ENCODE measurements at places on chromosomes 3 and 15. TPM values are rescaled to one million over a fixed set of nuclear protein-coding genes. Genes with fewer than 3 reads are reported as not detected.

The CLEC3B gene
- total RNA-seq: not detected

The TMEM207 gene
- not detected for total RNA-seq

DNA sequence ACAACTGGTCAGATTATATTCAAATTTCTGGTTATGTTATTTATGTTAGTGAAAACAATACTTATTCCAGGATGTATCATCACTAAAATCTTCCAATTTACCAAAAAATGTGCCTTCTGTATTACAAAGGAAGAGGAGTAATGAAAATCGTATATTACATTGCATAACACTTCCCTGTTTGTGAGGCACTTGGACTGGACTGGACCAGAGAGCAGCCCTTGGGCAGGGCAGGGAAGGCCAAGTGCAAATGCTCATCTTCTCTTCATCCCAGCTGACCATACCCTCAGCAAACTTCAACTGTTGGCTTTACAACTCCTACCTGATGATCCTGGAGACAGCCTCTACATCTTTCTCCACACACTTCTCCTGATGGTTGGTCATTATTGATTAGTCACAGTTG is 285.7 kb upstream of the MME start:
- DNase-seq: no peak

- DNase-seq: peak; percentile 18
These were observed 30.7 kb upstream of the ST3GAL6 start for GRCh38 chr3:98732286-98733052.

GRCh38 chr15:71278989-71279756 is 163.9 kb downstream of the THSD4 start:
- DNase-seq: no peak

The LTF gene
- total RNA-seq: not detected

DNA sequence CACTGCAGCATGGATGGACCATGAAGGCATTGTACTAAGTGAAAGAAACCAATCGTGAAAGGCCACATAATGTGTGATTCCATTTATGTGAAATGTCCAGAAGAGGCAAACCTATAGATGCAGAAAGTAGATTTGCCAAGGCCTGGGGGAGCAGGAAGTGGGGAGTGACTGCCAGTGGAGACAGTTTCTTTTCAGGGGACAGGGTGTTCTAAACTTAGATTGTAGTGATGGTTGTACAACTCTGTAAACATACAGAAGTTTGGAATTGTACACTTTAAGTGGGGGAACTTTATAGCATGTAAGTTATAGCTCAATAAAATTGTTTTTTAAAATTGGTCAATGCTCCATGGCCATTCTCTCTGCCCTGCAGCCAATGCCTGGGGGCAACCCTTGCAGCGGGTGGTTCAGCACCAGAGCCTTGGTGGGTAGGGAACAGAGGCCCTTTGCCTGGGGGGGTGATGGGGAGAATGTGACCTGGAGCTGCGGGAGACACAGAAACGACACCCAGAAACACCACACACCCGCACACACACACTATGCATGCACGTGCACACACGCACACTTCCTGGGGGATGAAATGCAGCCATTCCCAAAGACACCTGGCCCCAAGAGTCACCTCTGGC is 43.1 kb downstream of the DNAJB8 start:
- no peak for DNase-seq

DNA sequence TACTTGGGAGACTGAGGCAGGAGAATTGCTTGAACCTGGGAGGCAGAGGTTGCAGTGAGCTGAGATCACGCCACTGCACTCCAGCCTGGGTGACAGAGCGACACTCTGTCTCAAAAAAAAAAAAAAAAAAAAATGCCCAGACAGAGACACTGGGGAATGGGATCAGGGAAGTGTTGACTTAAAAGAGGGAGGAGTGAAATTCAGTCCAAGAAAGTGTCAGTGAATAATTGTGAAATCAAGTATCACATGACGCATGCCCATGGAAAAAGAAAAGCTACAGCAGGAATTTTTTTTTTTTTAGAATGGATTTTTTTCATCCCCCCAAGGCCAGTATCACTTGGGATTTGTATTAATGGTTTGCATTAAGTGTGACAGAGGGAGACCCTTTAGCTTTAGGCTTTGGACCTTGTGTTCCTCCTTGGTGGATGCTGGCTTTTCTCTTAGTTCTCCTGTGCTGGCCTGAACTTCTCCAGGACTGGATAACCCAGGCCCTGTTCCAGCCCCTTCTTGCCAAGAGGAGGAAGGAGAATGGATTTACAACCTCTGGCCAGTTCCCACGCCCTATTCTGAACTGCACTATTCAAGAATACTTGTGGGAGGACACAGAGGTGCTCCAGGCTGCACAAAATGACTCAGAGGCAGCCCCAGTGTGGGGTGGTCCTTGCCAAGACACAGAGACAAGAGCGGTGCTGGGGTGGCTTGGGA is 36.7 kb upstream of the ZNF774 start:
- DNase-seq: no peak

DNA sequence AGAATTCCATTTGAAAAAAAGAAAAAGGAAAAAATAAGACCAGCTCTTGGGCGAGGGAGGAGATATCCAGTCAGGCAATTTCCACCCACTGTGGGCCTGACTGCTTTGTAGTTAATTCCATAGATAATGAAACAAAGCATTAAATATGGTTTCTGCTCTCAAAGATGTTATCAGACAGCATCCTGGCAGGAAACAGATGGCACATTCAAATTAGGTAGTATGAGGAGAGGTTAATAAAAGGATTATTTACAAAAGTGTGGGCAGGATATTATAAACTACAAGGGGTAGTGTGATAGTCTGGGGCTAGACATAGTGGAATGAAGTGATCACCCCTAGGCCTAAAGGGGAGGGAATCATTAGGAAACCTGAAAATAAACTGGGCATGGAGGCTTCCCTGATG is 193.2 kb downstream of the CLSTN2 start:
- no peak for DNase-seq

The SLC35G2 gene
- 3.7 TPM for total RNA-seq

GRCh38 chr3:5185093-5185673 is 2.3 kb upstream of the EDEM1 start:
- no peak for DNase-seq

GRCh38 chr3:103976931-103977339 is 1389.8 kb upstream of the ALCAM start:
- DNase-seq: no peak

The OSTN gene
- total RNA-seq: not detected

The TNFAIP8L3 gene
- 0.14 TPM for total RNA-seq

The CD86 gene
- 2.5 TPM for total RNA-seq

The IL17RE gene
- 0.94 TPM for total RNA-seq

- no peak for DNase-seq
These were observed 147.4 kb upstream of the UMPS start for GRCh38 chr3:124582621-124583395.

- no peak for DNase-seq
These were observed 900.1 kb downstream of the ROBO1 start for GRCh38 chr3:78867409-78868372.

DNA sequence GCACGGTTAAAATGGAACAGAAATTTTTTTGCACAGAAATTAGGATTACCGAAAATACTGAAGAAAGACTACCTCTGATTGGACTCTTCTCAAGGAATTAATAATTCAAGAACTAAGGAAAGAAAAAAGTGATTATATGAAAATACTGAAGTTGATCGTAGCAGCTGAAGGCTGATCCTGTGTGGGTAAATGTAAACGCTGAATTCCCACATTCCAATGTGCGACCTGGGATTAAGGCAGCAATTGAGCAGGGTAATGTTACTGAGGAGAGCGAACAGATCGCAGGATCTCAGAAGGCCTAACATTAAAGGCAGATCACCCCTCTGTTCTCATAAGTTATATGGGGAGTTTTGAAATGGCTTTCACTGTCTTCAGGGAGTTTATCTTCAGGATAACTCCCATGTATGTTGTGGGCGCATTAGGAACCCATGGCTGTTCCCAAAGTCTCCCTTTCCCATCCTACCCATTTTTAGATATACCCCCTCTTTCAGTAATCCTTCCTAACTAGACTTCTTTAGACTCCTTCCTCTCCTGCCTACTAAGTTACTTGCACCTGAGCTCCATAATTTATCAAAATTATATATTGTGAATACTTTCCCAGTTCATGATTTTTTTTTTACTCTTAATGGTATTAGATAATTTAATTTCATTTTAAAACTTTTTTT is 1.0 kb upstream of the UBL7 start:
- DNase-seq: no peak

The SMCO1 gene
- not detected for total RNA-seq

The TP63 gene
- 2.3 TPM for total RNA-seq

DNA sequence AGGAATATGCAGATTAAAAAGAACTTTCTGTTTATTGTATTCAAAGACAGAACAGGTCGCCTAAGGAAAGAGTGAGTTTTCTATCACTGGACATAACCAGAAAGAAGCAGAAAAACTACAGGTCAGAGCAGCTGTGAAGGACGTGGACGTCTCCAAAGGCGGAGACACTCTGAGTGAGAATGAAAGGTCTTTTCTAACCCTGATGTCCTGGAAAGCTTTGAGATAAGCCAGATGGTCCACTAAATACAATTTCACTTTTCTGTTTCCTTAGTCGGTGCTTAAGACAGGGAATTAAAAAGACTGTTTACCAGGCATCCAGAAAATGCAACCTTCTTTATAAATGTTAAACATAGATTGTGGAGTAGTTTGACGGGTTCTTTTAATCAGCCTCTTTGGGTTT is 360.4 kb downstream of the FGF12 start:
- no peak for DNase-seq

GRCh38 chr15:94263341-94264273 is 32.2 kb downstream of the MCTP2 start:
- DNase-seq: no peak

The KNL1 gene
- 32.5 TPM for total RNA-seq

DNA sequence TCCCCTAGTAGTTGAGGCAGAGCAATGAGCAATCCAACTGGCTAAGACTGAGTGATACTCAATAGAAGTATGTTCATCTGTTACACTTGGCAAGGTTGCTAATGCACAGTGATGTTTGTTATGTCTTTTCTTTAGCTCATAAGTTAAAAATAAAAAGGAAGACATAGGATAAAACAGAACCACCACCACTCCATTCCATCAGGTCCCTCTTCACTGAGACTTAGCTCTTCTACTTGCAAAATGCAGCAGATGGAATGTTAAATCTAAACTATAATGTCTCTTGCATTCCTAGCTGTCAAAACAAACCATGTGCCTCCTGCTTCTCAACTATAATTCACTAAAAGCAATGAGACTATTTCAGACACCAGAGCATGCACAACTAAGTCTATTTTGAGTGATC is 265.6 kb upstream of the UBE2E2 start:
- DNase-seq: no peak

- no peak for DNase-seq
These were observed 209.6 kb upstream of the PLSCR5 start for GRCh38 chr3:146814601-146815315.

DNA sequence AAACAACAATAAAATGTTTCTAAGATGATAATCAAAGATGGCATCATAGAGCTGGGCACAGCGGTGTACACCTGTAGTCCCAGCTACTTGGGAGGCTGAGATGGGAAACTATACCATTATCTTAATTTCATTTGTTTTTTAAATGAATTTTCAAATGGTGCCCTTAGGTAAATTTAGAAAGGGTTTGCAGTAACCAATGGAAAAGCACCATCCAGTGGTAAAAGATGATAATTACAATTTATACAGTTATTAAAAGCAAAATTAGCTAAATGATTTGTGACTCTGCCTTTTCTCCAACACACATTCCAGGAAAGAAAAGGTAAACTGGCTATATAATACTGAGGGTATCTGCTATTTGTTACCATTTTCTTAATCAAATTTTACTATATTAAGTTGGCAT is 14.4 kb upstream of the ANKRD28 start:
- DNase-seq: no peak

The C3orf80 gene
- 0.09 TPM for total RNA-seq

- DNase-seq: no peak
These were observed 204.8 kb upstream of the ZPLD1 start for GRCh38 chr3:102230057-102230456.

DNA sequence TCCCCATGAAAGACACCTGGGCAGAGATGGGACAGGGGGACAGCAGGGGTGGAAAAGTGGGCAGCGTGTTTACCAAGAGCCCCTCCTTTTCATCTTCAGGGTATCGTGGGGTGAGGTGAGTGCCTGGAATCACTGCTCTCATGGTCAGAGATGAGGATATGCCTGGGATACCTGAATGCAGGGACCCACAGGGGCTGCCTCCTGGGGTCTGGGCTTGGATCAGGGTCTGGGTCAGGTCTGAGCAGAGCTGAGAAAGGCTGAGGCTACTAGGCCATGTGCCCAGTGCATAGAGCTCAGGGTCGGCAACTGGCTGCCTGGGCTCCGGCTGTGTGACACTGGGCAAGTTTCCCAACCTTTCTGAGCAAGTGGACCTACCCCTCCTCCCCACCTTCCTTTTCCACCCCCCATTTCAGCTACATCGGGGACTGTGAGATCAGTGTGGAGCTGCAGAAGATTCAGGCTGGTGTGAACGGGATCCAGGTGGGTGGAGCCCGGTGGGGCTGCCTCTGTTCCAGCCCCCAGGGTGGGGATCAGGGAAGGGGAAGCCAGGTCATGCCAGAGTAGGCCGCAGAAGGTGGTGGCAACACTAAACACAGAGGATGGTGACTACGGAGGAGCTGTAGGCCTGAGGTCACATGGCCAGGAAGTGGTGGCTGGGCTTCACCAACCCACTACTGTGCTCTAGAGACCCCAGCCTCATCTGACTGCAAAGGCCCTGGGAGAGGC is 24.5 kb downstream of the ESYT3 start:
- no peak for DNase-seq

Measured in activated T-cell treated with anti-CD3 and anti-CD28 coated beads, Interleukin-2, amount 50 U/mL, for 72 hours (primary cell).